Stimulated activated CD8-positive, alpha-beta memory T cell treated with anti-CD3 and anti-CD28 coated beads, Interleukin-4, amount 100 ng/mL, for 1 hour (primary cell): ENCODE measurements at places on chromosomes 2 and 18.

DNA sequence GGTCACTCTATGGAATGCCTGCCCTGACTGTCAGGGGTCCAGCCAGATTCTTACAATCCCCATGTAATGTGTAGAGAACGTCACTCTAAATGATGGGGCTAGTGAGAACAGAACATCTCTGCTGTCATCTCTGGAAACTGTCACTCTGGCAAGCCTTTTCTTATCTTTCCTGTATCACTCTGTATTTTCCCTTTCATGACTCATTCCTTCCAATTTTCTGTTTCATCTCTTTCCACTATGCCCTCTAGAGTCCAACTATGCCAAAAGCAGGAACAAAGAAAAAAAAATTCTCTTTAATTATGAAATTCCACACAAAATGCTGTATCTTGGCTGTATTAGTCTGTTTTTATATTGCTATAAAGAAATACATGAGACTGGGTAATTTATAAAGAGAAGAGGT lies 608.8 kb downstream of the ADCYAP1 start:
- DNase-seq, result no peak

- DNase-seq, result no peak
These were observed 44.8 kb upstream of the KDM3A start for GRCh38 chr2:86396291-86396785.

- no peak for DNase-seq
These were observed 753.6 kb downstream of the DCC start for GRCh38 chr18:53093636-53094035.

DNA sequence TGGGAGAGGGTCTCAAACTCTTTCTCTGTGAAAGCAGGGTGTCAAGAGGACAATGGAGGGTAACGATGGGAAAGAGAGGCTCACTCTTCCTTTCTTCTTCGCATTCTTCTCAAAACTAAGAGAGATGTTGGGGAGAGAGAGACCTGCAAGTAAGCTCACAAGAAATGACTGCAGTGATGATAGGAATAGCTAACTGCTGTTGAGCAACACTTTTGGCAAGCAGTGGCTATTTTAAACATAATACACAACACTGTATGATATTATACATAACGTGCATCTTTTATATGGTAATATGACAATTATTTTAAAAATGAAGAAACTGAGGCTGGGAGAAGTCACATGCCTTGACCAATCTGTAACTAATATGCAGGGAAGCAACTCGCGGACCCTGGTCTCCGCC lies 247.5 kb downstream of the CMPK2 start:
- DNase-seq, result no peak

DNA sequence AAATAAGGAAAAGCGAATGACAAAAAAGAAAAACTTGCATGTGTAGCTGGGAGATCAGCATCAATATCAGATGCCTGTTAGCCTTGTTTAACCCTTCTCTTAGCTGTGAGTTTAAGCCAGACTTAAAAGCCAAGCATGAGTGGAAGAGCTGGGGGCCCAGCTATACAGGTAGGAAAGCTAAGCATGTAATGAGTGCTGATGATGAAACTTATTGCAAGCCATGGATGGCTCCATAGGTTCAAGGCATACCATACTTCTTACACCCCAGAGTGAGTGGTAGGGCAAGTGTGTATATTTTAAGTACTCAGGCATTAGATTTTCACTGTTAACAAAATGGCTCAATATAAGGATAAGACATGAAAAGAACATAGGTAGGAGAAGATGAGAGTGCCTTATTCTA lies 28.0 kb downstream of the RBBP8 start:
- no peak for DNase-seq

- DNase-seq, result no peak
These were observed 418.6 kb upstream of the SLC39A10 start for GRCh38 chr2:195238379-195238778.

GRCh38 chr2:14779252-14779651 lies 146.7 kb downstream of the LRATD1 start:
- no peak for DNase-seq

DNA sequence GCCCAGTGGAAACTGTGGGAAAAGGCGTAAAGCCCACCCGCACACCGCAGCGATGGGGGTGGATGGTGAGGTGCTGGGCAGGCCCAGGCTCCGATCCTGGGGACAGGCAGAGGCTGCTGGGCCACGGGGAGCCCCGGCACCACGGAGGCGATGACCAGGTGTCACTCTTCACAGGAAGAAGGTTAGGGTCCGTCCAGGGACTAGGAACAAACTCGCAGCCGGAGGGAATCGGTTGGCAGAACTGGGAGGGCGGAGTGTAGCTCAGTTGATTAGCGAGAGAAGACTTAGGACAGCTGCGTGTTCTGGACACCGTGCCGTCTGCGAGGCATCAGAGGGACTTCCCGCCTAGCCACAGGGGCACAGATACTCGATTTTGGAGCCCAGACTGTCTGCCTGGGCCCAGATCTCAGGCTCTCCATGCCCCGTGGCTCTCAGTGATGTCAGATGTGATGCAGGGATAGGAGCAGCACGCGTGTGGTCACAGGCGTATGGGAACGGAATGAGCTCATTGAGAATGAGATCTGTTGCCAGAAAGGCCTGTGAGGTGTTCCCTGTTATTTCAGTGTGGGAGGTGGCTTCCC lies 16.1 kb upstream of the ALLC start:
- DNase-seq, result no peak

DNA sequence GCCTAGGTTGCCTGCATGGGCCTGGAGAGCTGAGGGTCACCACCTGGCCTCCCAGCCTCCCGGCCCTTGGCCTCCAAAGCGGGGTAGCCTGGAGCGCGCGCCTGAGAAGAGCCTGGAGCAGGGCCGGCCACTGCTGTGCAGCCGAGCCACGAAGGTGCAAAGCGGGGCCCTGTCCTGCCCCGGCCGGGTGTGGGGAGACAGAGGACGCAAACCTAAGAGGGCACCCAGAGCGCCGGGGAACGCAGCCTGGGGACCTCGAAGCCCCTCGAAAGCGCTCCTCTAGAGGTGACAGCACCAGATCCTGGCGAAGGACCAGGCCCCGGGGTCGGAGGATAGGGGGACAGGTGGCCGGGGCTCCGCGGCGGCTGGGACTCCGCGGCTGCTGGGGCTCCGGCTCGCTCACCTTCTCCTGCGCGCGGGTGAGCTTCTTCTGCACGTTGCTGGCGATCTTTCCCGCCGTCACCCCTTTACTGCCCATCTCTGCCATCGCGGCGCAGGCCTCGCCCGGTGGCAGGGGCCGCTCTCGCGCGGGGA lies 430 bp downstream of the BIN1 start:
- DNase-seq, result no peak

GRCh38 chr2:163132850-163133249 lies 294.3 kb upstream of the KCNH7 start:
- no peak for DNase-seq

DNA sequence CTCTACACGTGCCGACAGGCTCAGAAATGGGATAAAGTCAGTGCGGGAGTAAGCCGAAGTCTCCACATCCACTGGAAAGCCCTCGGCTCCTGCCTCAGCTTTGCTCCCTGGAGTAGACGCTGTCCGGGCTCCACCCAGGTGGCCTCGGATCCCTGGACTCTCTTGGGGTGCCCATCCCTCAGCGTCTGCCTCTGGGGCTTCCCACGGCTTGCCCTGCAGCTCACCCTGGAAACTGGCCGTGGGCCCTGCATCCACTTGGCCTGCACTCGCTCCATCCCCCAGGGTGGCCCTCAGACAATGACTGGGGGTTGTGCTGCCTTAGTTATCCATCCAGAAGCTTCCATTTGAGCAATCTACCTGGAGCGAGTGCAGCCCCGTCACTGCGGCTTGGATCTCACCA lies 36.2 kb upstream of the TAF1B start:
- DNase-seq, result no peak

- no peak for DNase-seq
These were observed 161.4 kb downstream of the METTL4 start for GRCh38 chr18:2409906-2410305.

DNA sequence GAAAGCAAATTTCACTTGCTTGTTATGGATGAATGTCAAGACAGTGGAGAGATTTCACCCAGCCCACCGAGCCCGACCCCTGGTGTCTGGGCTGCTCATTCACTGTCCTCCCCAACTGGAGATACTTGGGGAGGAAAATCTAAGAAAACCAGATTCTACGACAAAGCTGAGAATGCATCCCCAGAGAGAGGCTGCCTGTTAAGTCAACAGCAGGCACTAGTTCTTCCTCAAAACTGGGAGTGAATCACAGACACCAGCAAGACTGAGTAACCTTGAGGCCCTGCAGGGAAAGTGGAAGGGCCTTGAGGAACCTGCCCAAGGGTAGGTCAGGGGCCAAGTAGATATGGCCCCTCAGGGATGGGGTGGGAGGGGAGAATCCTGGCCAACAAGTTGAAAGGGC lies 34.2 kb upstream of the MLPH start:
- no peak for DNase-seq

GRCh38 chr2:17226941-17227490 lies 291.2 kb downstream of the RAD51AP2 start:
- no peak for DNase-seq

GRCh38 chr2:150211164-150211631 lies 276.3 kb downstream of the RND3 start:
- no peak for DNase-seq

DNA sequence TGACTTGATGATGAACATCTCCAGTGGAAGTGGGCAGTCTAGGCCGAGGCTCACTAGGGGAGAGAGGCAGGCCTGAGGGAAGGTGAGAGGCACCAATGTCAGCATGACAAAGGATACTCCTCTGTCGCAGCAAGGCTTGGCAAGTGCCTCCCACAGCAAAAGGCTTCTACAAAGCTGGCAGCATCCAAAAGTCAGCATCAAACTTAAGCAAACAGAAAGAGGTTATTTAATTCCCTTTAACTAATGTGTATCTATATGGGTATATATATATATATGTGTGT lies 41.6 kb downstream of the NIFK start:
- DNase-seq, result no peak

DNA sequence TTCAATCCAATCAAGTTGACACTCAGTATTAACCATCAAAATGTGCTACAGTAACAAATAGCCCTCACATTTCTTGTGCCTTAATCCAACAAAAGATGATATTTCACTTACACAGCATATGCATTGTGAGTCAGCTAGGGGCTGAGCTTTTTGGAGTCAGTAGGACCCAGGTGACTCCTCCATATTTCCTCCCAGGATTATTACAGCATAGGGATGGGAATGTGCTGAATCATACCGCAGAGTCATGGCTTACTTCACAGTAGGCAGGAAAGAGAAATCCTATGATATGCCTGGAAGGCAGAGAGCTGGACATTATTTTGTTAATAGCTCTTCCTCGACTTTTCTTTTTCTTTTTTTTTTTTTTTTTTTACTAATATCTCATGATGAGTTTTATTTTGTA lies 153.3 kb downstream of the TMEM182 start:
- DNase-seq, result no peak

GRCh38 chr2:179180242-179180641 lies 84.4 kb downstream of the SESTD1 start:
- DNase-seq, result no peak

DNA sequence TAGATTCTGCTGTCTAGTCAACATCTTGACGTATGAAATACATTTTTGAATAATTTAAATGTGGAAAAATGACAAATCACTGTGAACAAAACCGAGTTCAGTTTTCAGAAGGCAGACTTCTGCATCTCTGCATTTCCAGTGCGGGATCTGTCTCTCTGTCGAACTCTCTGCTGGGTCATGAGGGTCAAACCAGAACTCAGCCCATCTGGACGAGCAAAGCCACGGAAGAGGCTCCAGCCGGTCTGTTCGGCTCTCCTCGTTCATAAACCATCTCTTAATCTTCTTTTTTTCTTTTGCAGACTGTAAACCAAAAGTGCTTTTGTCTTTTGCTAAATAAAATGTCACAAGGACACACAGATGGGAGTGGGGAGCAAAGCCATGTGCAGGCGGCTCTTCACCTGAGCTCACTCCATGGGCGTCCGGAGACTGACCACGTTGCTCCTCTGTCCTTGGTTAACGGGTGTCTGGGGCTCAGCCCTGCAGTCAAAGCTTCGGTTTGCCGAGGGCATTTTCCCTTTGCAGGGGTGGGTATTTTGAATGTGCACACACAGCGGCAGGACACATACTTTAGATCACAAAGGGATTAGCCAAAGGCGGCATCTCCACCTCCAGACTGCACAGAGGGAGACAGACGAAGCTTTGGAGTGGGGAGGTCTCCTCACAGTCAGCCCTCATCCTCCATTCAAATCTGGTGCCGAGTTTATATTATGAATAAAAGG lies 737.9 kb upstream of the SALL3 start:
- no peak for DNase-seq

GRCh38 chr18:24094561-24094960 lies 44.3 kb upstream of the CABYR start:
- DNase-seq, result no peak

DNA sequence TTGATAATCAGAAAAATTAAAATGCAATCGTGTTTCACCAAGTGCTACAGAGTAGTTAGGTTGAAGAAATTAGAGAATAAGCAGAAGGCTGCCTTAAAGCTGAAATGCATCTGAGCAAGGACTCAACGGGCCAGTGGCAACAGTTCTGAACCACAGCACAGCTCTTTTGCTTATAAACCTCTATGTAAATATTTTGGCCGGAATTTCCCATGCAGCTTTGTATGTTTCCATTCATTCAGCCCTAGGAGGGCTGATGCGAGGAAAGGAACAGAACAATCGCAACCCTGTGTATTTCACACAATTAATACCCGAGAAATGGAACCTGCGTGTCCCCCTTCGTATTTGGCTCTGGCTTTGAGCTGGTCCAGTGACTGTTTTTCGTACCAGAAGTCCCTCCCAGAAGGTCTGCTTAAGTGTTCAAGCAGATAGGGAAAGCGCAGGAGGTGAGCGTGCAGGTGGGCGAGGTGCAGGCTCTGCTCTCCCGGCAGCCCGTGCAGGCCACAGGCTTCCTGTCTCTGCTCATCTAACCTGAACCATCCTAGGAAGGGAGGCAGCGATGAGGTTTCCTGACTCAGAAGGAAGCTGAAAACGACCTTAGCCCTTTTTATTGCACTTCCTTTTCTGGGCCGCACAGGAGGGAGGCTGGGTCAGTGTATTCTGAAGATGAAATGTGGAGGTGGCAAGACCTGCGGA lies 67.3 kb downstream of the ASB1 start:
- DNase-seq, result no peak

GRCh38 chr2:667332-667999 lies 9.7 kb downstream of the TMEM18 start:
- no peak for DNase-seq

DNA sequence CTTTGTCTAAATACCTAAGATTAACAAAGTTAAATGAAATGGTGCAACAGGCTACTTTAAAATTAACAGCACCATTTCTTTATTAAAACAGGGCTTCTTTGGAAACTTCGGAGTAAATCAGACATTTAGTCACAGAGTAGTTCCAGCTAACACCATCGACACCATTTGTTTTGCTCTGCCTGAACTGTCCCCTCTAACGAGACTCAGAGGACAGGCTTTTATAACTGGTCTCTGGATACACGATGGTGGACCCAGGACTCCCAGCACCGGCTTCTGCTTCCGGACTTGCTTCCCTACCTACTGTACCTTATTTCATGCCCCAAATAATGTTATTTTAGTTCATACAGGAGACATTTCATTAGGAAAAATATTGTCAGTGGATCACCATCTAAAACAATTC lies 252.1 kb downstream of the XIRP2 start:
- DNase-seq, result no peak
